Endothelial cell of umbilical vein (primary cell): ENCODE measurements at places on chromosomes 6 and 20. TPM values are rescaled to one million over a fixed set of nuclear protein-coding genes. Genes with fewer than 3 reads are reported as not detected.

DNA sequence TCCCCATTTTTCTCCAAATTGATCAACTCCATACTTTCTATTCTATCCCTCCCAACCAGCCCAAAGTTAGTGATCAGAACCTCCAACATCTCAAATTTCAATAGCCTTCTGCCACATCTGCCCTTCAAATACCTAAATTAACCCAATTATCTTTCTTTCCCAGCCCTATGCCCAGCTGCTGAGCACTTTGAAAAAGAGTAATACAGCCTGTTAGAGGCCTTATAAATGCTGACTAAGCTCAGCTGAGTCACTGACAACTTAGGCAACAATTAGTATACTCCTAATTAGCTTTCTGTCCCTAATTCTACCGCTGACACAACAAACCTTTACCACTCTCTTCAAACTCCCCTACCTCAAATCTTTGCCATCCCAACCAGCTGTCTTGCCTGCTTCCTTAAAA, 23.5 kb downstream of the RUNX2 start:
- DNase-seq: no peak

DNA sequence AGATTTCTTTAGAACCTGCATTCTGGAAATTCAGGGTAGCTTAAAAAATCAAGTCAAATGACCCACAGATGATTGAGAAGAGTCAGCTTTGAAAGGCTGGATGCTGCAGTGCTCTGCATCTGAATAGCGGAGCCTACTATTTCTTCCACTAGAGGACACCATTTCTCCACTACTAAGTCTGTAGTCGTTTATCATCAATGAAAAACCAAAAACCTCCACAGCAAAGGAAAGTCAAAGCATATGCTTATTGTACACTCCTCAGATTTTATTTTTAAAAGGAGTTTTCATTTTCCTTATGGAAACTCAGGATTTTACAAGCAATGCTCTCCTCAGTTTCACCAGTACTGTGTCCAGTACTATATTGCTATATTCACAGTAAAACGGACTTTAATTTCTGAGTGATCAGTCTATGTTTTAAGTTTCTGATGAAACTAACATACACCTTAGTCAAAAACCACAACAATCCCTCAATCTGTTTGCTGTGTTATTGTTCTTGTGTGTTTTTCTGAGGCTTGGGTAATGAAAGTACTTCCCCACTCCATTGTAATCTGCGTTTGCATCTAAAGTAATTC, 50.5 kb upstream of the ENPP5 start:
- peak; percentile 43 for DNase-seq

DNA sequence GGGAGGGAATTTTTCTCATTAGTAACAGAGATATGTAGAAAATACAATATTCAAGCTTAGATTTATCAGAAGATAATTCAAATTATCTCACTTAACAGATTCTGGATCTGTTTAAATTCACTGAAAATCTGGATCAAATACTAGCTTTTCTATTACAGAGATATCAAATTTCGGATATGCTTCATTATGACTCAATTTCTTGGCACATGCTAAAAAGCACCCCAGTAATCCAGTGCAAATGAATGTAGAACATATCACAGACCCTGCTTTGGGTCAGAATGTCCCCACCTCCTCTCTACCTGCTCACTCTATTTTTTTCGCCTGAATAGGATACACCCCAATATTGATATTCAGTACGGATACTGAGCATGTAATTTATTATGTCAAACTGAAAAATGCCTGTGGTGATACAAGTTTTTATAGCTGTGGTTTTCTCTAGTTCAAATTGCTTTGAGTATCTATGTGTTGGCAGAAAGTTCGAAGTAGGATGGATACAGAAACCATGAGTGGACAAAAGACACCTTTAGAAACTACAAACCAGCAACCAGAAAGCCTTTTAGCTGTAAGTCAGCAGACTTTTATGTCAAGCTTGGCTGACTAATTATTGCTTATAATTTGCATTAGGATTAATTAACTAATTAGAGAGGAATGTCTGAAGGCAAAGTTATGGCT, 290.0 kb downstream of the TFAP2B start:
- no peak for DNase-seq

The CD83 gene
- 0.40 TPM in 2 replicates for polyA plus RNA-seq

The PI16 gene
- 0.14 and 0.41 TPM in 2 replicates for polyA plus RNA-seq

The PCMTD2 gene
- 16.8 and 27.4 TPM in 2 replicates for polyA plus RNA-seq
